ENCODE measurements at places on chromosomes 12 and 14. TPM values are rescaled to one million over a fixed set of nuclear protein-coding genes. Genes with fewer than 3 reads are reported as not detected.

DNA sequence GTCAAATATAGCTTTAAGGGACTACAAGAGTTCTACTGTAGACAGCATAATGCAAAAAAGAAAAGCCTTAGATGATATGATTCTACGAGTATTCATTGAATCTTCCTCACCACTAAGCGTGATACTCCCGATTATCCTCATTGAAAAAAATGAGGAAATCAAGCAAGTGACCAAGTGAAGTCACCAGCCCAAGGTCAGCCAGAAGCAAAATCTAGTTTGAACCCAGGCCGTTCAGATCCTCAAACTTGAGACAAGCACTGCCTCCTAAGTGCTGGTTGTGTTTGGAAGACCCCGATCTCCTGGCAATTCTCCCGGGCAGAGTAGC, 845 bp downstream of the GIT2 start:
- DNase-seq, result no peak

DNA sequence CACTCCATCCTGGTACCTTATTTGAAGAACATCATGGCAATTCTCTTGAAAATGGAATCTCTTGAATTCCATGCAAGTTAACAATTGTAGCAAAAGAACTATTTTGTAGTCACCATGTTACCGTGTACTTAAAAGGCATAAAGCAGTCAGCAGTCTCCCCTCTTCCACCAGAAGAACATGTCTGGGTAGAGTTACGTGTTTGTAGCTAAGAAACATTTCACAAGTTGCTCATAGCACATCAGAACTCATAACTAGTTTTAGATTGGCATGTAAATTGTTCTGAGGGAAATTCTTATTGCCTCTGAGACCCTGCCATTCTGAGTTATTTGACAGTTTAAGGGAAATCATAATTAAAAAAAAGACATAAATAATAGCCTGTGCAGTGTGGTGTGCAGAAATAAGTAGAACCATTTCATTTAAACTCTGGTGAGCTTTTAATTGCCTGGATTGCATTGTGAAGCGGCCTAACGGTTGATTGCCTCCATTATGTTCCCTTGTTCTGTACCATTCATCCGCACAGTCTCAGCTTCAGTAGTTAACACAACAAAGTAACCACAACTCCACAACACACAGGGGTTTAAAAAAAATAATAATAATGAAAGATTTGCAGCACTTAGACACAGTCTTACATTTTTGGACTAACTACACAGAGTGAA, 2.6 kb downstream of the LMO3 start:
- no peak for DNase-seq

DNA sequence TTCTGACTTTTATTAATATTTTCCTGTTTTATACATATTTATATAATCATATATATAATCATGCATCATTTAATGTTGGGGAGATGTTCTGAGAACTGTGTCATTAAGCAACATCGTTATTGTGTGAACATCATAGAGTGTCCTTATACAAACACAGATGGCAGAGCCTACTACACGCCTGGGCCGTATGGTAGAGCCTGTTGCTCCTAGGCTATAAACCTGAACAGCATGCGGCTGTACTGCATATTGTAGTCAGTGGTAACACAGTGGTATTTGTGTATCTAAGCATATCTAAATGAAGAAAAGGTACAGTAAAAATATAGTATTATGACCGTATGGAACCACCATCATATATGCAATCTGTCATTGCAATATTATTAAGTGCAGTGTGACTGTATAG, 44.7 kb upstream of the BCL7A start:
- DNase-seq, result no peak

- peak; percentile 47 for DNase-seq
Observed at GRCh38 chr14:100078997-100079725, 13.9 kb downstream of the EVL start.

GRCh38 chr14:39395555-39396254, 36.5 kb downstream of the FBXO33 start:
- DNase-seq, result no peak

DNA sequence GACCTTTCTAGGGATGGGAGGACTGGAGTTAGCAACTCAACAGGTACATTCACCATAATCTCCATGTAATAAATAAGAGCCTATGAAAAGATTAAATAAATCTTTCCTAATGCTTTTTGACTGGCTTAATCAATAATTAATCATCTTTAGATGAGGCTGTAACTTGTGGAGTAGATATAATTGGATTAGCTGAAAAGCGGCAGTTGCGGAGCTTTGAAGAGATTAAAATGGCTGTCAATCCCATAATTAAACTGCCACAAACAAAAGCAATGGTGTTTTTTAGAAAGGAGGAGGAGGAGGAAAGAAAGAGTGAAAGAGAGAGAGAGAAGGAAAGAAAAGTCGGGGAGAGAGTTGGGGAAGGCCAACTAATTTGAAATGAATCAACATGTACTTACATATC, 70.7 kb upstream of the TMEM263 start:
- DNase-seq, result no peak

DNA sequence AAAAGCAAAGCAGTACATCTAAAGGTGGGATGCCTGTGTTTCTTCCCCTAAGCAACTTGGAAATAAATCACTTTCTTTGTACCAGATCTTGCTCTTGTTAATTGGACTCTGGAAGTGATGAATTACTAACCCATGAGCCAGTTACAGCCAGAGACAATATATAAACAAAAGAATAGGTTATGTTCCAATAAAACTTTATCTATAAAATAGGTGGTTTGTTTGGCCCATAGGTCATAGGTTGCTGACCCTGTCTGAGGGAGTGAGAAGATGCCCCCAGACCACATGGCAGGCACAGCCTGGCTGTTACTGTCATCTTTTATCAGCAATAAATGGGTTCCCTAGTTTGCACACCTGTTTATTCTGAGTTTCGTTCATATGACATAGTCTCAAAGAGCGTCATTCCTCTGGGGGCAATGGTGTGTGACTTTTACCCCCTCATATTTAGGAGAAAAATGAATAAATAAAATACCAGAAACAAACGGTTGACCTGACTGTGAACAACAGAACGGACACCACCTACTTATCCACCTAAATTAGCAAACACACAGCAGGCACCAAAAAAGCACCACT, 10.7 kb downstream of the LGMN start:
- no peak for DNase-seq

GRCh38 chr12:80697270-80697887, 10.1 kb upstream of the MYF6 start:
- no peak for DNase-seq

DNA sequence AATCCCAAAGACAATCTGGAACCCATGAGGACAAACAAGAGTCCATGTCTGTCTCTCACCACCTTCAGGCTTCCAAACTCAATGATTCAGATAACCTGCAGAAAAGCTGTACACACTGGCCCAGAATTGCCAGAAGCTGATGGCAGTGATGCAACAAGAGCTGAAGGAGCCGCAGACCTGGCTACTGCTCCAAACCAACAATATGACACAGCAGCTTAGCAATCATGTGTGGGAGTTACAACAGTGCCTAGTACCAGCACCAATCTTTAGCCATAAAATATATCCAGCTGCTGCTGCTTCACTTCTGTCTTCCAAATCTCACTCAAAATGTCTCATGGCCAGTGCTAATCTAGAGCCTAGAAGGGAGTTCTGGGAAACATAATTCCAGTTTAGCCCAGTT, 22.0 kb downstream of the RPS6KA5 start:
- DNase-seq, result no peak

DNA sequence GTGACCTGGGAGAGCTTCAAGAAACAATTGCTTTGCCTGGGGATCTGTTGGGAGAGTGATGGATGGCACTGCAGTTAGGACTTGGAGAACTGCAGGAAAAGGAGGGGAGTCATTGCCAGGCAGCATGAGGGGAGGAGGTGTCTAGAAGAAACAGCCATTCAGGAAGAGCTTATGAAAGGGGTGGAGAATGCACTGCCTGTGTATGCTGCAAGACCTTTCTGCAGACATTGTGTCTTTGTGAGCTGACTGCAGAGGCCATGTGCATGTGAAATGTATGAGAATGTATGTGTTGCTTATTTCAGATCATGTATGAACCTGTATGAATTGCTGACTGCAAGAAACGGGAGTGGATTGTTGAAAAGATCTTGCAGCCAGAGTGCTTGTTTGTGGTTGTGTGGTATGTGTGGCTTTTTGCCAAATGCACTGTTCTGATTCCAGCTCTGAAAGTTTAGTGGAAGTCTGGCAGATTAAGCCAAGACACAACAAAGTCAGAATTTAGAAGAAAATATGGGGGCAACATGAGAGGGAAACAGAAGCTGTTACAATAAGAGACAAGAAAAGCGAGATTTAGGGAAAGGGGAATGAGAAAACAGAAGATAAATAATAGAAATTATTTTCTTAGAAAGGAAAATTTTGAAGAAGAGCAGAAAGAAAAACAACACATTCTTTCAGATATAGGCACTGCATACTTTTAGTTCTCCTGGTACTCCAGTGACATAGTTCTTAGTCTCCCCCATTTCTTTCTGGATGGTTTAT, 9.8 kb upstream of the RIMKLB start:
- DNase-seq, result peak; percentile 92

GRCh38 chr12:96170328-96170727, 23.8 kb upstream of the ELK3 start:
- DNase-seq, result peak; percentile 33

DNA sequence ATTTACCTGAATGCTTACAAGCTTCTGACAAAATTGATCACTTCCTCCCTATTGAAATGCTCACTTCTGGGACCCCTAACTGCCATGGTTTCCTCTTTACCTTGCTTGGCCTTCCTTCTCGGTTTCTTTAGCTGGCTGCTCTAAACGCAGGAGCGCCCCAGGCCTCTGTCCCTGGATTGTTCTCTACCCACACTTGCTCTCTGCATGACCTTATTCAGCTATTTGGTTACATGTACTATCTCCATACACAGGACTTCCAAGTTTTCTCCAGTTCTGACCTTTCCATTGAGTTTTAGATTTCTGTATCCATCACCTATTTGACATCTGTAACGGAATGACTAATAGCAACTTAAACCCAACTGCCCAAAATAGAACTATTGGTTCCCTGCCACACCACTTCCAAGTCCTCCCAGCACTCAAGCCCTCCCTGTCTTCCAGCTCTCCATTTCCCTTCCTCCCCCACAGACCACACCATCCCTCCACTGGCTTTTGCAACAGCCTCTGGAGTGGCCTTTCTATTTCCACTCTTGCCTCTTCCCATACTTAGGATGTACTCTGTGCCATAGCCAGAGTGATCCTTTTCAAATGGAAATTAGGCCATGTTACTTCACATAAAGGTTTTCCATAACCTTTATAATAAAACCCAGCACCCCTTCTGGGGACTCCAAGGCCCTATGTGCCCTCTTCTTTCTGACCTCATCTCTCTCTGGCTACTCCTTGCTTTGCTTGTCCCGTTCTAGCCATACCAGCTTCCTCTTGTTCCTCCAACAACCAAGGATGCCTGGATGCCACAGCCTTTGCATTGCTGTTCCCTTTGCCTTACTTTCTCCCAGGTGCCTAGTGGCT, 202.2 kb downstream of the AEBP2 start:
- DNase-seq, result no peak

DNA sequence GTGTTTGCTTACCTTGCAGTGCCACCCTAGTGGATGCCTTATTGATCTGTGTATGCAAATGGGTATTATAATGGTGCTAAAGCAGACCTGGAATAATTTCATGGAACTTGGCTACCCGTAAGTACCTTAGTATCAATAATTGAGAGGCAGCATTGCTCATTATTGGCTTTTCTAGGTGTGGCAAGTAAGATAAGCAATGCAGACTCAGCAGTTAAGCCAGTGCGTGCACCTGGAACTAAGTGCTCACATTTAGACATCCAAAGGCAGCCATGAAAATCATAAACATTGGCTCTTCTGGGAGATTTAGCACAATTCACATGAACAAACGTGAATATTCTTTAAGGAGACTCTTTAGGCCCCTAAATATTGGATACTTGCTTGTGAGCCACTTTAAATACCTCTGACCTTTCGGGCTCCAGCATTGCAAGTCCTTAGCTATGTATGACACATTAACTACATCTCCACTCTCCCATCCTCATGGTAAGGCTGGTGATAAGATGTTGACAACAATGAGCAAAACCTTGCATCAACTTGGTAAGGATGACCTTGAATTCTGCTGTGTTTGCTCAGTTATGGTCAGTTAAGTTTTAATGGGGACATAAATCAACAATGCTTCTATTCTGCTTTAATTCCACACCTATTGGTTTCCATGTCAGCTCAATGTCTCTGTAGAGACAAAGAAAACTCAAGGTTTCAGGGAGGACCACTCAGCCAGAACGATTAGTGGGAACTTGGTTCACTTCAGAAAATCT, 112.0 kb downstream of the SLC5A8 start:
- no peak for DNase-seq

GRCh38 chr12:10242539-10242938, 29.9 kb downstream of the GABARAPL1 start:
- no peak for DNase-seq

GRCh38 chr14:104142946-104143470, 4.6 kb downstream of the KIF26A start:
- DNase-seq, result no peak

DNA sequence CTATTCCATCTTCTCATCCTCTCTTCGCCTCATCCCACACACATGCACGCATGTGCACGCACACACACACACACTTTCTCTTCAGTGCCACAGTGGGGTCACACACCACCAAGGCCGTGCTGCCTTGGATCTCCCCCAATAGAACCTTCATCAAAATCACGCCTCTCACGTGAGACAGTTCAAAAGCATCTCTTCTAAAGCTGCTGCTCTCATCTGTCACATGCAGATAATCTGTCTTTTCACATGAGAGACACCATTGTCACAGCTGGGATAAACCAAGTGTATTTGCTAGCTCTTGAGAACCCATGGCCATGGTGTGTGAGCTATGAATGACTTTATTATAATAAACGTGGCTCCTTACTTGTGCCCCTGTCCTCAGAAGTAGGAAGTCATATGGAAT, 218.7 kb downstream of the EGLN3 start:
- DNase-seq, result no peak

DNA sequence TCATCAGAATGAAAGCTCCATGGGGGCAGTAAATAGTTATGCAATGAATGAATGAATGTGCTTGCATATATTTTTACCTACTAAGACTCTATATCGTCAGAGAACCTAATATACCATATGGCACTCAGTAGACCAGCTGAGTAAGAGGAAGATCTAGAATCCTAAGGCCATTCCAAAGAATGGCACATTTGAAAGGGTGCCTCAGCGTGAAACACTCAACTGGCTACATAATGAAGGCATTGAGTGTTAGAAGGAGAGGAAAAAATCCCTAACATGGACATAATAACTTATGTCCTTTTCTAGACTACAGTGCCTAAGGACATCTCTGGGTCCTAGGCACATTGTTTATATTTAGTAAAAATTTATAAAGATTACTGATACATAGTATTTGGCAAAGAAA, 61.7 kb upstream of the ARID2 start:
- DNase-seq, result no peak

GRCh38 chr12:11170810-11171144, 217 bp upstream of the SMIM10L1 start:
- DNase-seq, result no peak

Gene TSPAN8
- total RNA-seq, result 532 TPM

Gene SERPINA4
- 15.8 TPM for total RNA-seq

Gene CCDC197
- total RNA-seq, result not detected

Gene DPPA3
- not detected for total RNA-seq

Gene USP44
- under 0.01 TPM for total RNA-seq

Gene EGLN3
- total RNA-seq, result 27.7 TPM

Gene DNAJC22
- not detected for total RNA-seq

Gene POTEG
- total RNA-seq, result not detected

Gene LMNTD1
- not detected for total RNA-seq

Gene RFX4
- total RNA-seq, result not detected

Gene RPGRIP1
- not detected for total RNA-seq

All from stomach (tissue), 19 donors.